ENCODE measurements at places on chromosomes 12 and 14.

- no peak for DNase-seq
Observed at GRCh38 chr14:100981809-100982208, 78.3 kb upstream of the RTL1 start.

GRCh38 chr14:101351769-101352168, 209.5 kb upstream of the DIO3 start:
- DNase-seq: no peak

GRCh38 chr14:47240748-47241437, 434.5 kb downstream of the MDGA2 start:
- DNase-seq: no peak

DNA sequence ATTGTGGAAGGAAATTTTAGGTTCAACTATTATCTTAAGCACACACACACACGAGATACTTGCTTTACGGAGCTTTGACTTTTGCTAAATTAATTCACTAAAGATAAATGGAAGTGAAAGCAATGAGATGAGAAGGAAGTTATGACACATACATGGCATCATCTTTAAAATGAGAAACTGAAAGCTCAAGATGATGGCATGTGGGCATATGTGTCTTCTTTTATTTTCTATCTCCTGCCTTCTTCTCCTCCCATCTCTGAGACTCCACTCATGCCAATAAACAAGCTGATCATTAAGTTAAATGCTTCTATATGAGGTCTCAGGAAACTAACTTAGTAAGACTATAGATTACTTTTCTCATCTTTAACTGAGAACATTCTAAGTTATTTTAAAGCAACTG, 216.7 kb downstream of the MED13L start:
- DNase-seq: no peak

GRCh38 chr14:55404173-55404854, 7.3 kb downstream of the ATG14 start:
- no peak for DNase-seq

- DNase-seq: no peak
Observed at GRCh38 chr12:56721721-56722120, 3.4 kb downstream of the NACA start.

DNA sequence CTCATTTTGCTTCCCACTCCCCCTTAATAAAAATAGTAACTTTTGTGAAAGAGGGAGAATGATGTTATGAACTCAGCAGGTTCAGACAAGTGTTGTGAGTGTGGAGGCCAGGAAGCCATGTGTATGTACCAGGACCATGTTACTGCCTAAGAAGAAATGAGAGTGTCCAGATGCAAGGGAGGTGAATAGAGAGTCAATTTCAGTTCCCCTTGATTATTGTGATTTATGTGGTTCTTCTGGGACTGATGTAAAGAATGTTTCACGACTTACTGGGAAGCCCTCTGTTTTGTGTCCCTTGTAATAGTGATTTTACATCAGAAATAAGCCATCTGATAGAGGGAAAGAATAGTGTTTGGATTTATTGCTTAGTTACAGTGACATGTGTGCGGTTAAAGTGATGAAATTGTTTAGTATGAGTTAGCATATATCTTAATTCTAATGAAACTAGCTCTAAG, 32.5 kb downstream of the FBXO34 start:
- no peak for DNase-seq

GRCh38 chr12:45174595-45174994, 41.3 kb upstream of the ANO6 start:
- DNase-seq: no peak

DNA sequence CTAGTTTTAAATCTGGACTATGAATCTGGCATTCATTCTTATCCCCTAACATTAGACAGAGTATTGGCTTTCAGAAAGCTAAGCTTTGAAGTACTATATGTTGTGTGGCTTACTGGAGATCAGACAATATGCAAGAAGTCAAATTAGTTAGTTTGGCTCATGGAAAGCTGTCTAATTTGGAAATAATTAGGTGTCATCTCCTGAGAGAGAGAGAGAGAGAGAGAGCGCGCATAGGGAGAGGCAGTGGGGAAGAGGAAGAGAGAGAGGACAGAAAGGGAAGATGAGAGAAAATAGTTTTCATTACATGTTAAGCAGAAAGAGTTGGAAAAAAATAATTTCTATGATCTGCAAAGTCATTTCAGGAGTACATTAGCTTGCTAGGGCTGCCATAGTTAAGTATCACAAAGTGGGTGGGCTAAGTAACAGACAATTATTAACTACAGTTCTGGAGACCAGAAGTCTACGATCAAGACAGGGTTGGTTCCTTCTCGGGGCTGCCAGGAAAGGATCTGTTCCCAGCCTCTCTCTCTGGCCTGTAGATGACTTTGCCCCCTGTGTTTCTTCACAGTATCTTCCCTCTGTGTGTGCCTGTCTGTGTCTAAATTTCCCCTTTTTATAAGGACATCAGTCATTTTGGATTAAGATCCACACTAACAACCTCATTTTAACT, 404.2 kb downstream of the RGS6 start:
- DNase-seq: no peak

DNA sequence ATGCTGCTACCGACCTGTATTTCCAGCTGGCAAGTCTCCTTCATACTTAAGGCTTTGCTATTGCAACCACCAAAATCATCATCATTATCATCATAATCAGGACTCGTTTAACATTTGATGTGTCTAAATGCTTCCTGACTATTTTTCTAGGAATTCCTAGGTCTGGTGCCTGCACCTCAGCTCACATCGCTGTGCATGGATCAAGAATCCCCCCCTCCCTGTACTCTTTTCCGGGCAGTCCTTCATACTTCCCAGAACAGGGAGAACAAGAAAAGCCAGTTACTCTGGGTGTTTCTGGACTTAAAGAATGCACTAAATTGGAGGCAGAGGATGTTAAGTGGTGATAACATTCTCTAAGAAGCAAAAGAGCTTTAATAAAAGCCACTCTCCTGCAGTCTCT, 9.4 kb downstream of the ERP27 start:
- no peak for DNase-seq

DNA sequence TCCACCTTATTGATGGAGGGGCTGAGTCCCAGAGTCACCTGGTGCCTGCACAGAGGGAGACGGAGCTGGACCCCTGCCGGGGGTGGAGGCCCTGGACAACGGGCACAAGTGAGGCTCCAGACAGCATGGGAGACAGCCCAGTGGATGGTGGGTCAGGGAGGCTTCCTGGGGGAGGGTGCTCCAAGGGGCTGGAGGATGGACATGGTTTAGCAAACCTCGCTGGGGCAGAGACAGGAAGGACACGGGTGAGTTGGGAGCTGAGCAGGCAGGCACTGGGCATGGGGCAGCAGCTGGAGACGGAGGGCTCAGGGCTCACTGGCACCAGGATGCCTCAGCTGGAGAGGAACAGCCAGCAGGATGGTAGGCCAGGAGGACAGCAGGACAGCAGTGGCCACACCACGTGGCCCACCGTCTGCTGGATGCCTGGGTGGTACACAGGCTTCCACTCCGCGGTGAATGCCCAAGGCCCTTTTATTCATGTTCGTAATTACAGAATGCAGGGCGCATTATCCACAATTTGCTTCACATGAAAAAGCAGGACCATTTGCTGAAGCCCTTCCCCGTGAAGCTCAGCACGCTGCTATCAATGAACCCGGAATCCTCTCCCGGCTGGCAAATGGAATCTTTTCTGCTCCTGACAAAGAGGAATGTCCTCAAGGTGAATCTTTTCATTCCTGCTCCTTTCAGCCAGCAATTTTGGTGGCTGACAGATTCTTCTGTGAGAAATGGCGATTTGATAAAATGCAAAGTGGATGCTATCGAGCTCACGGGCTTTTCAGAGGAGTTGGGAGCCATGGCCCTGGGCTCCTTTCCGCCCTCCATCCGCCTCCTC, 138.1 kb upstream of the C14orf180 start:
- no peak for DNase-seq

DNA sequence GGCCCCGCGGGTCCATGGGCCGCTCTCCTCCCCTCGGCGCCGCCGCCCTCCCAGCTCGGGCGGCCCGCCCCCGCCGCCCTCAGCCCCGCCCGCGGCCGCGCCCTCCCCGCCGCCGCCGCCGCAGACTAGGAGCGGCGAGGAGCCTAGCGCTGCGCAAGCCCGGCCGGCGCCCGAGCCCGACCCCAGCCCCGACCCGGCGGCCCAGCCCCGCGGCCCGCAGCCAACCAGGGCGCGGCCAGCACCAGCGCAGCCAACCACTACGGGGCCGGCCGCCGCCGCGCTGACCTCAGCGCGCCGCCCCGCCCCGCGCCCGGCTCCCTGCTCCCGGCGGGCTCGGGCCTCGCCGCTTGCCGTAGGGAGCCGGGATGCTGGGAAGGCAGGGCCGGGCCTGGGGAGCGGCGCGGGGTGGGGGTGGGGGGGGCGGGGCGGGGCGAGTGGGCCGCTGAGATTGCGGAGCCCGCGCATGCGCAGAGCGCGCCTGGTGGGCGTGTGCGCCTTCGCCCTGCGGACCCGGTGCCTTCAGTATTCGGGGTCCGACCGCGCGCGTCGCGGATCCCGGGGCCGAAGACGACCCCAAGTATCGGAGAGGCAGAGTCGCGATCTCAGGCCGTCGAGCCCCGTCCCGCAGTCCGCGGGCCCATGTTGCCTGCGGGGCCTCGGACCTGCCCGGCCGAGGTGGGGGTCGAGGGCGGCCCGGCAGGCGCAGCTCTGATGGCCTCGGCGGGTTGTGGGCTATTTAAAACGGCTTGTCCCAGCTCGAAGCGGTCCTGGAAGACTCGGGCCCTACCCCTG, at the start of gene CDC42BPB:
Gene CDC42BPB, minus strand, starts transcription at position 178 of the 792 bp plus-strand sequence. CDS start 376 bp downstream, outside the sequence.
- DNase-seq: peak; percentile 85

DNA sequence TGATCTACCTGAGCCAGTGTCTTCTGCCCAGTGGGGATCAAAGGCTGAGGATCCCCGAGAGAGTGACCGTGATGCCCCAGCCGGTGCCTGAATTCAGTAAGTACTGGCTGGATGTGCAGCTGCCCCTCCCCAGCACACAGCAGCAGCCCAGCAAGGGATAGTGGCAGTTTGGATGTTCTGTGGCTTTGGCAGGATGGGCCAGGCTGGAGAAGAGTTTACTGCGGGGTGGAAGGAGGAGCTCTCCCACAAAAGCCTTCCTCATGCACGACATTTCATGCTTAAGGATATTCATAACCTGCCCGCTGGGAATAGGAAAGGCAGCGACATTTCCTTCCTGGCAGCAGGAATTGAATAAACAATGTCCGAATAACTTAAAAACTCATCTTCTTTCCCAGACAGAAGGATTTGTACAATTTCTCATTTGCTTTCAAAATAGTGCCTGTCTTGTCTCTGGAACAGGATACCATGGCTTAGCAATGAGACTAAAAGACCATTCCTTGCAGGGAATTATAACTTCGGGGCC, 135.6 kb upstream of the PRMT8 start:
- no peak for DNase-seq

DNA sequence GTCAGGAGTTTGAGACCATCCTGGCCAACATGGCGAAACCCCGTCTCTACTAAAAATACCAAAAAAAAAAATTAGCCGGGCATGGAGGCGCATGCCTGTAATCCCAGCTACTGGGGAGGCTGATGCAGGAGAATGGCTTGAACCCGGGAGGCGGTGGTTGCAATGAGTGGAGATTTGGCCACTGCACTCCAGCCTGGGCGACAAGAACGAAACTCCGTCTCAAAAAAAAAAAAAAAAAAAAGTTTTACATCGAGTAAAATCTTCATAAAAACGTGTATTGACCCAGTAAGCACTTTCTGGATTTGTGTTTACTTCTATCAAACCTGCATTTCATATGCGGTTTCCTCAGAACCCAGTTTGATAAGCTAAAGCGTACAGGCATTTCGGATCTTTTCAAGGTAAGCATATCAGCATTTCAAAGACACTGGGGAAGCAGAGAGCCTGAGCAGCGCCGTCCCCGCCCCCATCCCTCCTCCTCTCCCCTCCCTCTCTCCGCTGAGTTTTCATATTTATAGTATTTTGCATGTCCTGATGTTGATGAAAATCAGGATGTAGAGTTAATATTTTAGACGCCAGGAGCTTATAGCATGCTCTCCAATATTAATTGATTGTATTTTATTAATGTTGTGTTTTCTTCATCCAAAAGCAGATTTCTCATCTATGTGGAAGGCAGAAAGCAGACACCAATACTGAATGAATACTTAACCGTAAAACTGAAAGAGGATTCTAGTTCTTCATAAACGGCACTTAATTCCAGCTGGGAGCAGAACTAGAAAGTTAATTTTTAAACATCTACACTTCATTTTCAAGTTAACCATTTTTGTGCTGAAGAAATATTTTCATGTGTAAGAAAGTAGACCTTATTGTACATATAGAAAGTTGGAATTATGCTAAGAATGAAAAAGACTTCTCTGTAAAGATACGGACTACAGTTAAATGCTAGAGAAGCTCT, 9.2 kb upstream of the HIP1R start:
- no peak for DNase-seq

- DNase-seq: no peak
Observed at GRCh38 chr14:100906420-100906819, 2.9 kb upstream of the RTL1 start.

DNA sequence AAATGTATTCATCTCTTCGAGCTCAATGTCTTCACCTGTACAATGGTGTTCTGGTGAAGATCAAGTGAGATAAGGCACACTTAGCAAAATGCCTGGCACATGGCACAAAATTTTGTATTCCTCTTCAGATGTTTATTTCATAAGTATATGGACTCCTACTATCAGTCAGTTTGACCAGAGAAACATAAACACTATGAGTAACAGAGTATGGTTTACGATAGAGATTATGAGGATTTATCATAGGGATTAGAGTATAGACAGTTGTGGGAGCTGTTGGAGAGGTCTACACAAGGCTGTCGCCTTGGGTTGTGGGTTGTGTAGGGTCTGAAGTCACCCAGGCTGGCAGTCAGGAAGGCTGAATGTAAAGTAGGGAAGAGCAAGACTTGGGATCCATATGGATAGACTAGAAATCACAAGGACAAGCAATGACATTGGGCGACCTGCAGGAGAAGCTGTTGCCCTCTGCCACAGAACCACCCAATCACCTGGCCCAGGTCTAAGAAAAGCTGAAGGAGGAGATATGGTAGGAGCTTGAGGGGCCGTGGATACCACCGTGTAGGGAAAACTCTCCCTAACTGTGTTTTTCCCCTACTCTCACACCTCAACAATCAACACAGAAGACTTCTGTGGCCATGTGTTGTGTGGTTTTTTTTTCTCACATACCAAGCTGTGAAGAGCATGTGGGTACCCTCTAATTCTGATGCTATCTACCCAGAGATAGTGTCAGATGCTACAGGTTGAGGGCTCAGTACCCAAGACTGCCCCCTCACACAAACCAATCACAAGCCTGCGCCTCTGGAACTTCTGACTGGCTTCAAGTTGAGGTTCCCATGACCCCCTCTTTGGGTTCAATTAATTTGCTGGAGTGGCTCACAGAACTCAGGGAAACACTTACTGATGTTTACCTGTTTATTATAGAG, 27.2 kb upstream of the RESF1 start:
- no peak for DNase-seq

DNA sequence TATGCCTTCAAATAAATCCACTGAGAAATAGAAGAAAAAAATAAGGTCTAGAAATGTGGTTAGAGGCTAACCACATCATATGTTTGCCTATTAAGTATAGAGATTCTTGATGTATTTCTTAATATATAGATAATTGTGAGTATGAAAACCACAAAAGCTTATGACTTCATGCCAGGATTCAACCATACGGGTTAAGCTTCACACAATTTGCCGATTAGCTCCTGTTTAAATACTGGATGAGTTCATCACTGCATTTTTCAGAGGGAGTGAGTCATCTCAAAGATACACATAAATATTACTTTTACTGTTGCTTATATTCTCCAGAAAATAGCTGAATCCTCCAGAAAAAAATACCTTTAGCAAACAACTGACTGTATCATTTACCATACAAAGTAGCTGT, 79.6 kb downstream of the RPL10L start:
- DNase-seq: no peak

GRCh38 chr14:22460461-22461195, 128.4 kb downstream of the DAD1 start:
- no peak for DNase-seq

All from GM12892 (cell line).